ENCODE measurements at places on chromosomes 4 and X.

GRCh38 chr4:67320645-67321044 lies 224.7 kb downstream of the CENPC start:
- DNase-seq = no peak

DNA sequence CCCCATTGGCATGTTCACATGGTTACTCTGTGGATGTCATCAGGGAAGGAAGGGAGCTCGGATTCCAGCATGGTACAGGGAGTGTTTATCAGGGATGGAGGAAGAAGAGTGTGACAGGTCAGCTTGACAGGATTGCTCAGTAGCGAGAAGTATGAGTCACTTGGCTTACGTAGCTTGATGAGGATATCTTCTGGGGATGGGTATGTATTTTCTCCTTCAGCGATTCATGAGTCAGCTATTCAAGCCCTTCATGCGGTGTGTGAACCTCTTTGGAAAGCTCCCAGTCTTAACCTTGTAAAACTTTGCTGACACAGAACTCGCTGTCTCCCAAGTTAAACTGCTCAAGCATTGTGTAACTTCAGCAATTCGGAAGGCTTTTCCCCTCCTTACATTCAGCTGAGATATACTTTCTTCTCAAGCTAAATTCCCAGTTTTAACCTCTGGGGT lies 275.4 kb downstream of the ARHGAP10 start:
- no peak for DNase-seq

- DNase-seq = no peak
These were observed 49.0 kb upstream of the HOPX start for GRCh38 chr4:56730097-56730496.

- no peak for DNase-seq
These were observed 51.7 kb downstream of the SHROOM3 start for GRCh38 chr4:76486588-76487276.

GRCh38 chrX:3145716-3146115 lies 104.4 kb downstream of the ARSF start:
- no peak for DNase-seq

GRCh38 chrX:154775419-154776349 lies 13.0 kb downstream of the DKC1 start:
- no peak for DNase-seq

DNA sequence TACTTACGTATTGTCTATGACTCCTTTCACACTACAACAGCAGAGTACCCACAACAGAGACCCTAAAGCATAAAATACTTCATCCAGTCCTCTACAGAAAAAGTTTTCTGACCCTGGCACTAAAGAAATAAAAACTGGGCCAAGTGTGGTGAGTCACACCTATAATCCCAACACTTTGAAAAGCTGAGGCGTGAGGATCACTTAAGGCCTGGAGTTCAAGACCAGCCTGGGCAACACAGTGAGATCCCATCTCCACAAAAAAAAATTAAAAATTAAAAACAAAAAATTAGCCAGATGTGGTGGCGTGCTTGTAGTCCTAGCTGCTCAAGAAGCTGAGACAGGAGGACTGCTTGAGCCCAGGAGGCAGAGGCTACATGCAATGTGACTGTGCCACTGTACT lies 66.9 kb downstream of the WDFY3 start:
- DNase-seq = no peak

DNA sequence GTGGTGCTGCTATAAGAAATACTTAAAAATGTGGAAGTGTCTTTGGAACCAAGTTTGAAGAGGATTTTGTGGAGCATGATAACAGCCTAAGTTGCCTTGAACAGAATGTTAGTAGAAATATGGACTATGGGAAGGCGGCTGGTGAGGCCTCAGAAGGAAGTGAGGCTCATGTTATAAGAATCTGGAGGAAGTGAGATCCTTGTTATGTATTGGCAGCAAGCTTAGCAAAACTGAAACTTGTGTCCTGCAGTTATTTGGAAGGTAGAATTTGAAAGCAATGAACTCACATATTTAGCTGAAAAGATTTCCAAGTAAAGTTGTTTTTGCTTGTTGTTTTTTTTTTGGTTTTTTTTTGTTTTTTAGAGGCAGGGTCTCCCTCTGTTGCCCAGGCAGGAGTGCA lies 13.6 kb upstream of the MED14 start:
- DNase-seq = no peak

- DNase-seq = no peak
These were observed 132.9 kb downstream of the STIM2 start for GRCh38 chr4:26993539-26993938.

GRCh38 chrX:4638036-4638435 lies 924.6 kb upstream of the PRKX start:
- DNase-seq = no peak

DNA sequence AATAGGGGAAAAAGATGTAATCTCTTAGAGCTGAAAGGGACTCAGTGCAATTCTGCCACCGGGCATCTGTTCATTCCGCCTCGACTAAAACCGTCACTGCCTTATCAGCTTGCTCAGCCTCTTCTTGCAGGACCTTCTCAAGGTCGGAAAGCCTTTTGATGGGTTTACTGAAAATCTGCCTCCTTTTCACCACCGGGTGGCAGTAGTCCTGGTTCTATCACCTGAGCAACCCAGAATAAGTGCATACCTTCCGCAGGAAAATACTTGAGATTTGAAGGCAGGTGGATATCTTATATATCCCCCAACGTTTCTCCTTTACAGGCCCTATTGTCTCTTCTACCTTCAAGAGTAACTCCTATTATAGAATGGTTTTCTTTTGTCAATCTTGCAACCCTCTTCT lies 103.4 kb upstream of the PAK3 start:
- no peak for DNase-seq

DNA sequence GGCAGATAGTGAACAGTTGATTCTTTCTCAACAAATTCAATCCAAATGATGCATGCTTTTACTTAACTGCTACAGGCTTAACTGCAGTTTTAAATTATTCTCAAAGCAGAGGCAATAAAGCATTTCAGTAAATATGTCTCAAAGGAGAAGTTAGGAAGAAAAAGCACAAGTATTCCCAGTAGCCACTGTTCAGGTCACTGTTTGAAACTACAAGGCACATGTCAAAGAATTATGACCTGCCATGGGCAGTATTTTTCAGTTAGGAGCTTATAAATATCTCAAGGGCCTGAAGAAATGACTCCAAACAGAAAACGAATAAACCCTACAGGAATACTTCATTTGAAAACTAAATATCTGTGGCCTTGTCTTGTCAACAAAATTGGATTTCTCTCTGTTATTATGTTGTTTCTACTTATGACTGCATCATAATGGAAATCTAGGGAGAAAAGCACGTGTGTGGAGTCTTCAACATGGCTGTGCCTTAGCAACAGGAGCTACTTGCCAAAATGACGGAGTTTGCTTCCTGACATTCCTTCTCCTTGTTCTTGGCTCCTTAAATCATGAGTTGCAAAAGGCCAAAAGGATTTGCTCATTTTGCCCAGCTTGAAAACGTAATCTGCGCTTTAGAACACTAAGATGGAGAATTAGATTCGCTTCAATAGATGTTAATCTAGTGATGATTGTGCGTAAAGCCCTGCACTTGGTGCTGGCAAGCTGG lies 67.6 kb upstream of the GPR101 start:
- DNase-seq = no peak

- DNase-seq = no peak
These were observed 35.5 kb upstream of the PCDH19 start for GRCh38 chrX:100445593-100445992.

All from suprapubic skin (tissue), 4 donors.